ENCODE measurements at places on chromosomes 4 and X. TPM values are rescaled to one million over a fixed set of nuclear protein-coding genes. Genes with fewer than 3 reads are reported as not detected.

The UGT2B11 gene
- total RNA-seq, result not detected

The SRPK3 gene
- 43.3 TPM for total RNA-seq

The GRIA2 gene
- total RNA-seq, result not detected

The SYTL5 gene
- total RNA-seq, result not detected

The HCCS gene
- total RNA-seq, result 50.8 TPM

The CPE gene
- total RNA-seq, result 56.2 TPM

The OTC gene
- not detected for total RNA-seq

The BRS3 gene
- total RNA-seq, result not detected

The MED14 gene
- total RNA-seq, result 26.3 TPM

The ANKRD50 gene
- total RNA-seq, result 6.5 TPM

The PNMA6F gene
- total RNA-seq, result not detected

The LIMCH1 gene
- total RNA-seq, result 294 TPM

The DKC1 gene
- 19.7 TPM for total RNA-seq

The PRDM8 gene
- 1.2 TPM for total RNA-seq

The TSPYL2 gene
- 34.1 TPM for total RNA-seq

The NUDT9 gene
- 30.2 TPM for total RNA-seq

The PDE6B gene
- 1.7 TPM for total RNA-seq

The WAS gene
- 4.4 TPM for total RNA-seq

The SH3RF1 gene
- 8.8 TPM for total RNA-seq

The SPIN2A gene
- total RNA-seq, result 0.22 TPM

The SLC49A3 gene
- 17.3 TPM for total RNA-seq

The ACSL4 gene
- total RNA-seq, result 30.6 TPM

The ETNPPL gene
- 20.3 TPM for total RNA-seq

The CSAG2 gene
- not detected for total RNA-seq

The TMEM187 gene
- total RNA-seq, result 6.9 TPM

The PABPC4L gene
- 0.60 TPM for total RNA-seq

The IGSF1 gene
- 2.6 TPM for total RNA-seq

The ZNF518B gene
- total RNA-seq, result 22.8 TPM

The GPAT3 gene
- 33.8 TPM for total RNA-seq

The STIM2 gene
- 9.2 TPM for total RNA-seq

The FMR1NB gene
- total RNA-seq, result not detected

The ZDHHC15 gene
- total RNA-seq, result 3.1 TPM

The CTAG2 gene
- not detected for total RNA-seq

The FRG1 gene
- total RNA-seq, result 38.4 TPM
